ENCODE measurements at places on chromosomes 6 and 20.

DNA sequence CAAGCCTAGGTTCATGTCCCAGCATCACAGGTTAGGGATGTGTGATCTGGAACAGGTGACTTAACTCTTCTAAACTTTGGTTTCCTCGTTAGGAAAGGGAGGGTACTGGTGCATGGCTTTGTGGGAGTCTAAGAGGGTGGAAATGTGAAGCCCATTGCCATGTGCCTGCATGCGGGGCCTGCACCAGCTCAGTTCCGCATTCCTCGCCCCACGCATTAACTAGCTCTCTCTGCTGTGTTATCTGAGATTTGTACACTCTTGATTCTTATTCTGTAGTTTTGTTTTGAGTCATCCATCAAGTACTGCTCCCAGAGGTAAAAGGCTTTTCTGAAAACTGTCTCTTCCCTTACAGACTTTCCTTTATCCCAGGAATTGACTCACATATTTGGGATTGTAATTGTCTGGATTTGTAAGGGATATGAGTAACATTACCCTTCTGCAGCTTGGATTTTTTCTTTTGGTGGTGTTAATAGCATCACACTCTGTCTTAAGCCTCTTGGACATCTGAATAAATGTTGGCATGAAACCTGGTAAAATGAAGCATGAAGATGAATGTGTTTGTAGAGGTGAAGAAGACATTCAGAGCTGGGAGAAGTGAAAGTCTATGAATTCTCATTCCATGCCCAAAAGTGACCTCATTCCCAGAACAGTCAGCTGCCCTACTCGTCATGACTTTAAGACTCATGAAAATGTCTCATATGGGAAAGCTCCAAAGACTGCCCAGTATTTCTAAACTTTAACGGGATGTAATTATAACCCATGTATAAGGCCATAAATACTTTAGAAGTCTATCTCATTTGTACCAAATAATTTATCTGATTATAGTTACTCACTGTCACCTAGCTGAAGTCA, 357.3 kb downstream of the FOXA2 start:
- no peak for DNase-seq

GRCh38 chr6:147909640-147910039, 401.1 kb downstream of the SAMD5 start:
- DNase-seq: no peak

DNA sequence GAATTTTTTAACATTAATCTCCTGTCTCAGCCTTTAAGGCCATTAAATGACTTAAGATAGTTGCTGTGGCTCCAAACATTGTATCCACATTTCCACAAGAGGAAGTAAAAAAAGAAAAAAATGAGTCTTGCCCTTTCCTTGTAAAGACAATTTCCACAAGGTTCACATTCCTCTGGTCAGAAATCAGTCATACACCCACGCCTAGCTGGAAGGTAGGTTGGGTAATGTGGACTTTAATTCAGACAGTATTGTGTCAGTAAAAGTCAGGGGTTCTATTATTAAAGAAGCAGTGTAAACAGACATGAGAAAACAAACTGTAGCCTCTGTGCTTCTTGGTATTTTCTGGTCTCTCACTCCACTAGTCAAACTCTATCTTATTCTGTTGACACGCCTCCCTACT, 682.0 kb downstream of the GRIK2 start:
- no peak for DNase-seq

DNA sequence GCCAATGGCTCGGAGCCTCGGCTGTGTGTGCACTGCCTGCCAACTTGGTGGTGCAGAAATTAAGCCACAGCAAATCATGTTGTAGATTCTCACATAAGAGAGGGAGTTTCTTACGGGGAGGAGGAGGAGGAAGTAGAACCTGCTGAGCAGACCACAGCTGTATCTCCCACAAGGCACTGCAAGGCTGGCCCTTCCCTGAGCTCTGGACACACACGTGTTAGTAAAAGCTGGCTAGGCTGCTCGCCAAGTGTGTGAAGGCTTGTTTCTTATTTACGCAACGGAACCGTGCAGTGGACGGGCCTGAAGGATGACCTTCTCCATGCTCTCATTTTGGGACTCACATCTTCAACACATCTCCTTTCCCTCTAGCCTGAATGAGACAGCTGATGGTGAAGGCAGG, 15.7 kb upstream of the QKI start:
- DNase-seq: no peak

- no peak for DNase-seq
Measured at GRCh38 chr20:54025251-54025771, 45.1 kb downstream of the BCAS1 start.

- DNase-seq: no peak
Measured at GRCh38 chr6:107987805-107988204, 29.8 kb upstream of the SEC63 start.

DNA sequence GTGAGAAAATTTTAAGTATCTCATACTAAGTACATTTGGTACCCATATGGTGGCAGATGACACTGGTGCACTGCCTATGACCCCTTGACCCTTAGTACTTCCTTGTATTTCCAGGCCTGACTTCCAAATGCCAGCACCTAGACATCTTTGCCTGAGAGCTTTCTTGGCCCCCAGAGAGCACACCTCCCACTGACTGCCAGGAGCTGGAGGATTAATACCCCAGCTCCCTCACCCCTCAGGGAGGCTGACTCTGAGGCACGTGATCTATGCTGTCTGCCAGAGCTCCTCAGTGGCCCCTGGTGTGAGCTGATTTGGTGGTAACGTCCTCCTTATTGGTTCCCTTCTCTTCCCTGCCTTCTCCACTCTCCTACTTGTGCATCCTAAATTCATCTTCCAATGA, 38.0 kb downstream of the BFSP1 start:
- no peak for DNase-seq

DNA sequence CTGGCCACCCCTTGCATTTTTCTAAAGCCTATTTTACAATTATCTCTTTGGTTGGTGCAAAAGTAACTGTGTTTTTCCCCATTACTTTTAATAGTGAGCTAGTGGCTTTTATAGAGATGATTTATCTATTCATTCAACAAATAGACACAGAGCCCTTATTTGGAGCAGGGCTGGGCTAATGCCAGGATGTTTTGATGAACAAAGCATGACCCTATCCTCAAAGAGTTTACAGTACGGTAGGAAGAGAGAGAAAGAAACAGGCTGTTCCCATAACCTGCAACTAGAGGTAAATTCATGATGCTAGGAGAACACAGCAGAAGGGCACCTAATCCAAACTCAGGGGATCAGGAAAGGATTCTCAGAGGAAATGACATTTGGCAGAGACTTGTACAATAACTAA, 37.3 kb upstream of the UST start:
- DNase-seq: no peak

GRCh38 chr6:75281653-75282052, 2.9 kb downstream of the TMEM30A start:
- no peak for DNase-seq

DNA sequence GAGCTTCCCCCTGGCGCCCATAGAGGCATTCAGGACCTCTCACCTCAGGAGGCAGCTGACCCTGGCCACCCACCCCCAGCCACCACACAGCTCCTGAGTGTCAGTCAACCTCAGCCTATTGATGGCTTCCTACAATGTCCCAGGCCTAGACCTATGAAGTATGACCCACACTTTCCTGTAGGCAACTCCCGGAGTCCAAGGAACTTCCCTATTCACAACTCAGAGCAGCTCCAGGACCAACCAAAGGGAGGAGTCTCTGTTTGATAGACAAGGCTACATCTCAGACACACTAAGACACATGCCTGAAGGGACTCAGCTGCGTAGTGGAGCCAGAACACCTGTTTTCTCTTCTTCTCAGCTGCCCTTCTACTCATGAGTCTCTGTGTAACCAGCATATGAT, 169.1 kb downstream of the MAFB start:
- DNase-seq: no peak

GRCh38 chr20:50820515-50821256, 25.8 kb downstream of the BCAS4 start:
- no peak for DNase-seq

GRCh38 chr6:27279513-27280063, 32.1 kb downstream of the PRSS16 start:
- no peak for DNase-seq

DNA sequence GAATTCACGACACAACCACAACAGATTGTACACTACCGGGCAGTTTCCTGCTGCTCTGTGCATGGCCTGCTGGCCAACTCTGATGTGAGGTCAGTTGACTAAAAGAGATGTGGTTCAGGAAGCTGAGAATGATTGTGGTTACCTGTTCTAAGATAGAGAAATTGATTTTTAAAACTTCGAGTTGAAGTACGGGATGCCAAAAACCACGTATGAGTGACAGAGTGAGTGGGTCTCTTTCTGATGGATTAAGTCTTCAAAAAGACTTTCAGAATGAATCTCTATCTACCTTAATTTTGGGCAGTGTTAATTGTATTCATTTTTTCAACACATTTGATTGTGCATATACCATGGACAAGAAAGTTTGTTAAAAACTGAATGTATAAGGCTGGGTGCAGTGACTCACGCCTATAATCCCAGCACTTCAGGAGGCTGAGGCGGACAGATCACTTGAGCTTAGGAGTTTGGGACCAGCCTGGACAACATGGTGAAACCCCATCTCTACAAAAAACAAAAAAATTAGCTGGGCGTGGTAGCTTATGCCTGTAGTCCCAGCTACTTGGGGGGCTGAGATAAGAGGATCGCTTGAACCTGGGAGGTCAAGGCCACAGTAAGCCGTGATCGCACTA, 121.2 kb downstream of the SGK1 start:
- DNase-seq: no peak

GRCh38 chr20:6756693-6757595, 10.5 kb upstream of the BMP2 start:
- no peak for DNase-seq

DNA sequence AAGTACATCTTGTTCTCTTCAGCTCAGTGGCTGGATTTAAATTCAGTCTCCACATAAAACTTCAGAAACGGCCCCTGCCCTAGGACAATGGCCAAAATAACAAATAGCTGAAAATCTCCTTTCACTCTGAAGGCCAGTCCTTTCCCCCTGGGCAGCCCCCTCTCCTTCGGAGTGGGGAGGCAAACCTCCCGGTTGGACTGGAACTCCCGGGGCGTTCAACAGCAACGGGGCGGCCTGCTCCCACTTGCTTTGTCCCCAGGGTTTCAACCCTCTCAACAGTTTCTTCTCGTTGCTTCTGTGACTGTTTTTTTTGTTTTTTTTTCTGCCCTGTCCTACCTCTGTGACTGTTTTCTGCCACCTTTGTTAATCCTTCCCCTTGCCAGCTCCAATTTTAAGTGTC, 102.6 kb upstream of the DUSP22 start:
- DNase-seq: no peak

Measured in stimulated activated CD8-positive, alpha-beta memory T cell treated with anti-CD3 and anti-CD28 coated beads, Interleukin-7, amount 100 ng/mL, for 1 hour (primary cell).